ENCODE measurements at places on chromosomes 11 and 22.

GRCh38 chr11:63613517-63614135 lies 607 bp downstream of the PLAAT3 start:
- DNase-seq, result peak; percentile 56

- DNase-seq, result no peak
These were observed 36.2 kb downstream of the DLG2 start for GRCh38 chr11:85590848-85591483.

- DNase-seq, result no peak
These were observed 102.9 kb downstream of the TRIM29 start for GRCh38 chr11:120034881-120035630.

- DNase-seq, result no peak
These were observed at the start of gene SULT4A1 for GRCh38 chr22:43862074-43862881. SULT4A1 (minus strand) TSS chr22:43862513; CDS start chr22:43862382, 131 bp downstream.

- peak; percentile 39 for DNase-seq
These were observed 99.9 kb downstream of the MED15 start for GRCh38 chr22:20607157-20607907.

- no peak for DNase-seq
These were observed 24.7 kb downstream of the PPME1 start for GRCh38 chr11:74195828-74196227.

DNA sequence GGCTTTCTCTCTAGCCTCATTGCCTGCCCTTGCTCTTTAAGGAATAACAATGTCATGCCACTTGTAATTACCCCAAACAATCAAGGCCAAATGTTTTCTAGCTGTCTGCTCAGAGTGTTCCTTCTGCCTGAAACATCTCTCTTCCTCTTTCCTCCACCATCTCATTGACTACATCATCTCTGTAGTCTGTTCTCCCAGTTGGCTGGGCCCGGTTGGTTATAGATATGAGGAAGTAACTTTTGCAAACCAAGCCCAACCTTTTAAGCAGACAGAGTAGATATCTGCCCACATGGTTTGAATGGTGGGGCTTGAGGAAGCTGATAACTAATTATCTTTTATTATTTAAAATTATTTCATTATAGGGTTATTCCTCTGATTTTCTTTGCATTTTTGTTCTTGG lies 104.5 kb downstream of the NTM start:
- DNase-seq, result no peak

- DNase-seq, result no peak
These were observed 44.5 kb downstream of the PDE3B start for GRCh38 chr11:14687943-14688627.

DNA sequence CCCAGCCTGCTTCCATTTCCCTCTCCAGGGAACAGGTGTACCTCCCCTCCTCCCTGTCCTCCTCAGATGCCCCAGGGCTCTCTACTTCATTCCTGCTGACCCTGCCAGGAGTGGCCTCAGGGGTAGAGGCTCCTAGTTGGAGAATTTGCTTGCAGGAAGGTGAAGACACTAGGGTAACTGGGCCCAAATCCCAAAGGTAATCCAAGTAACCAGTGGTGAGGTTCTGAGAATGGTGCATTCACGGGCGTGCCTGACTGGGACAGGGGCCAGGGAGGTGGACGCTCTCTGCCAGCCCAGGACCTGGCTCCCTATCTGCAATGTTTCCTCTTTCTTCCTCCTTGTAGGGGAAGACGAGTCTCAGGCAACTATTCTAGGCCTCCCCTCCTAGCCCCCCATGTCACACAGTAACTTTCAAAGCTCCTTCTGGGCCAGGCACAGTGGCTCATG lies 2.9 kb downstream of the SLC35C1 start:
- no peak for DNase-seq

GRCh38 chr11:45279645-45280044 lies 6.5 kb downstream of the SYT13 start:
- no peak for DNase-seq

GRCh38 chr22:22111267-22111751 lies 128.7 kb upstream of the TOP3B start:
- DNase-seq, result no peak

DNA sequence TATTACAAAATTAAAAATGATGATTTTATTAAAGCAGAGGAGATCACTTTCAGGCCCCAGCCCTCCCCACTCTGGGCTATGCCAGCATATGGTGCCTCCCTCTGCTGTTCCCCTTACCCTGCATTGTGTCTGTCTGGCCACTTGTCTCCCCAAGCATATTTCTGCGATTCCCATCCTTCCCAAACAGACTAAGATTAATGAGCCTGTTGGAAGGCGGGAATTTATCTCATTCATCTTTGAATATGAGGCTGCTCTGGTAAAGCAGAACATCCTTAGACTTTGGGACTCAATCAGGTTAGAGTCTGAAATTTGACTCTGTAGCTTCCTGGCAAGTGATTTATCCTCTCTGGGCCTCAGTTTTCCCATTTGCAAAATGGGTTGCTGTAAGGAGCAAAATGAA lies 25.7 kb downstream of the AMPD3 start:
- DNase-seq, result no peak

DNA sequence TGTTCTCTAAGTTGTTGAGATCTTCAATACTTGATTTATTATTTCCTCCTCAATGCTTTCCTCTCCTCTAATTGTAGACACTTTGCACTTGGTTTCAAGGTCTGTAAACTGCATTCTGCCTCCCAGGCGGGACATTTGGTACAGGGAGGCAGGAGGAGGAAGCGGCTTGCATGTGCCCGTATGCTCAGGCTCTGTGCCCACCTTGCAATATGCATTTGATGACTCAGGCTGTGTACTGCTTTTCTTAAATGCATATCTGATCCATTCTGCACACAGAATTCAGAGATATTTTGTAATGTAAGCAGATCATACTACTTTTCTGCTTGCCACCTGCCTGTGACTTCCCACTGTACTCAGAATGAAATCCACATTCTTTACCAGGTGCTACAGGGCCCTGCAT lies 55.0 kb downstream of the FZD4 start:
- DNase-seq, result no peak

DNA sequence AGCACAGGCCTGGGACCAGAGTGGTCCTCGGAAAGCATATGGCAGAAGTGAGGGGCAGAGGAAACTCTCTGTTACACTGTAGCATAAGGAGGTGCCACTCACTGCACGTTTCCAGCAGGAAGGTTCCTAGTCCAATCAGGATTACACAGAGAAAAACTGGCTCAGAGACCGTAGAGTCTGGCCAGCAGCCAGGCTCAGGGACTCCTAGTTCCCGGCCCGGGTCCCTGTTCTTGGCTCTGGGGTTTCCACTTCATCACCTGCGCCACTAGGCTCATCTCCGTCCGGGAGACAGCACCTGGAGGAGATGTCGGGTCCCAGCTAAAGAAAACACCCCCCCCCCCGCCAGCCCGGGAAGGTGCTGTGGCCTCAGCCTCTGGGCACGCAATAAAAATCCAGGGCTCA lies 1.1 kb downstream of the TTLL12 start:
- no peak for DNase-seq

GRCh38 chr11:73404048-73404447 lies 27.8 kb downstream of the RELT start:
- DNase-seq, result no peak

DNA sequence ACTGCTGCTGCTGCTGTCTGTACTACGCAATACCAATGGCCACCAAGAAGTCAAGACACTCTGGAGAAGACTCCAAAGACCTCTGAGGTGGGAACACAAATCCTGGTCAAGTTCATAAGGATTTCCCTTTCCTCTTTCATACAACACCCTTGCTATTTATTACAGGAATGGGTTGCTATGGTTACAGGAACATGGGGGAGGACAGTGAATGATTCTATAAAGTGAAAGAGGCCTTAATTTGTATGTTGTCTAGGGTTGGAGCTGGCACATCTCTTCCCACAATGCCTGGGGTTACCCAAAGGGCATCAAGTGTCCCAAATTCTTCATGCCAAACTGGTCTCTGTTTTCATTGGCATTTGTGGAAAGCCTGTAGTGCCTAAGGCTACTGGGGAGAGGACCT lies 11.4 kb upstream of the SEC14L3 start:
- no peak for DNase-seq

DNA sequence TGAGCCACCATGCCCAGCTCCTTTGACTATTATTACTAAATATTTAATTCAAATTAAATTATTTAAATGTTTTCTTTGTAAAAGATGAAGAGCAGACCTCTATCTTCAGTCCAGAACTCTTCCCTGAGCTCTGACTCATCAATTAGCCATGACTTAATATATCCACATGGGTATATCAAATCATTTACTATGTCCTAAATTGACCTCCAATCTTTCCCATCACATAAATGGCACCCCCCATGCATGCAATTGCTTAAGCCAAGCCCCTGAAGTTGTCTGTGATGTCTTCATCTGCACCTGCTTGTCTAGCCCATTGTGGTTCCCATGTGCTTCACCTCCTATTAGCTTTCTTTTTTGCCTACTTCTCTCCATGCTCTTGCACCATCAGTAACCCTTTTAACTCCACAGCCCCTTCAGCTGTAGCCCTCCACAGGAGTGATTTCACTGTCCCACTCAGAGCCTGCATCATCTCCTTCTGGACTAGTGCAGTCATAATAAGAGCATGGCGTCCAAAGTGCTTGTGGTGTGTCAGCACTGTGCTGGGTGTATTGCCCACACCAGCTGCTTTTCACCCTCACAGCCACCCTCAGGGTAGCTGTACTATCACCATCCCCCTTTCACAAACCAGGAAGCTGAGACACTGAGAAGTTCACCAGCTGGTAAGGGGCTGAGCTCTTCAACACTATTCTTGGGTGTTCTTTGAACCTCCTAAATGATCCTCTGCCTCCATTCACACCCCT lies 11.8 kb upstream of the THY1 start:
- no peak for DNase-seq

DNA sequence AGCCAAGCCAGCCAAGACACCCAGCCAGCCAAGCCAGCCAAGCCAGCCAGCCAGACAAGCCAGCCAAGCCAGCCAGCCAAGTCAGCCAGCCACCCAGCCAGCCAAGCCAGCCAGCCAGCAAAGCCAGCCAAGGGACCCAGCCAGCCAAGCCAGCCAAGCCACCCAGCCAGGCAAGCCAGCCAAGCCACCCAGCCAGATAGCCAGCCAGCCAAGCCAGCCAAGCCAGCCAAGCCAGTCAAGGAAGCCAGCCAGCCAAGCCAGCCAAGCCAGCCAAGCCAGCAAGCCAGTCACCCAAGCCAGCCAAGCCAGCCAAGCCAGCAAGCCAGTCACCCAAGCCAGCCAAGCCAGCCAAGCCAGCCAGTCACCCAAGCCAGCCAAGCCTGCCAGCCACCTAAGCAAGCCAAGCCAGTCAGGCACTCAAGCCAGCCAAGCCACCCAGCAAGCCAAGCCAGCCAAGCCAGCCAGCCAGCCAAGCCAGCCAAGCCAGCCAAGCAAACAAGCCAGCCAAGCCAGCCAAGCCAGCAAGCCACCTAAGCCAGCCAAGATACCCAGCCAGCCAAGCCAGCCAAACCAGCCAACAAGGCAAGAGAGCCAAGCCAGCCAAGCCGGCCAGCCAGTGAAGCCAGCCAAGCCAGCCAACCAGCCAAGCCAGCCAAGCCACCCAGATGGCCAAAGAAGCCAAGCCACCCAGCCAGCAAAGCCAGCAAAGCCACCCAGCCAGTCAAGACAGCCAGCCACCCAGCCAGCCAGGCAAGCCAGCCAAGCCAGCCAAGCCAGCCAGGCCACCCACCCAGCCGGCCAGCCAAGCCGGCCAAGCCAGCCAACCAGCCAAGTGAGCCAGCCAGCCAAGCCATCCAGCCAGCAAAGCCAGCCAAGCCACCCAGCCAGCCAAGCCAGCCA lies 33.3 kb downstream of the CCT8L2 start:
- no peak for DNase-seq

- no peak for DNase-seq
These were observed 9.6 kb upstream of the BIRC3 start for GRCh38 chr11:102307727-102308038.

DNA sequence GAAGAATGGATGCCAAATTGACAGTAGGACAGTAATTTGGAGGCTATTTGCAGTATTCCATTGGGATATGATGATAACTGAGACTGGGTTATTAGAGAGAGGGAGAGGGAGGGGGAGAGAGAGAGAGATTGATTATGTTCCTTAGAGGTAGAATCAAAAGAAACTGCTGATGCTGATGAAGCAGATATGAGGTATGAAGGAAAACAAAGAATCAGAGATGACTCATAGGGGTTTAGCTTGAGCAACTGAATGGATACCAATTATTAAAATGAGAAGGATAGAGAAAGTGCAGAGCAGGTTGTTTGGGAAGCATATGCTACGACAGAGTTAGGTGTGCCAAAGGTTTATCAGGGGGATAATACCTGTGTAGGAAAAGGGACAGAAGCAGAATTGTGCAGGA lies 12.8 kb upstream of the NUCB2 start:
- DNase-seq, result no peak

GRCh38 chr11:96472085-96472484 lies 82.3 kb downstream of the JRKL start:
- no peak for DNase-seq

DNA sequence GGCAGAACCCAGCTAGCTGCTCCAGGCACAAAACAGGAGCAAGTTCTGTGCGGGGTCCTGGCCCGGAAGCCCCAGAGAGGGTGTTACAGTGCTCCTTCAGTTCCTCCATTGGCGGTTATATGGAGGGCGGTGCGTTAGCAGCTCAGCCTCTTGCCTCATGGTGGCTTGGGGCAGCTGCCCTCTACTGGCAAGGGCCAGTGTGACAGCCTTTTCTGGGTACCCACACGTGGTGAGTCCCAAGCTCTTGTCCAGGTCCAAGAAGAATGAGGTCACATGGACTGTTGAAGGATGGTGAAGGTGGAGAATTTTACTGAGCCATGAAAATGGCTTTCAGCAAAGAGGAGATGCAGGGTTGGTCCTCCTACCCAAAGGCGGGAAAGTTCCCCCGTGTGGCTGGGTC lies 100.5 kb downstream of the WT1 start:
- DNase-seq, result no peak

DNA sequence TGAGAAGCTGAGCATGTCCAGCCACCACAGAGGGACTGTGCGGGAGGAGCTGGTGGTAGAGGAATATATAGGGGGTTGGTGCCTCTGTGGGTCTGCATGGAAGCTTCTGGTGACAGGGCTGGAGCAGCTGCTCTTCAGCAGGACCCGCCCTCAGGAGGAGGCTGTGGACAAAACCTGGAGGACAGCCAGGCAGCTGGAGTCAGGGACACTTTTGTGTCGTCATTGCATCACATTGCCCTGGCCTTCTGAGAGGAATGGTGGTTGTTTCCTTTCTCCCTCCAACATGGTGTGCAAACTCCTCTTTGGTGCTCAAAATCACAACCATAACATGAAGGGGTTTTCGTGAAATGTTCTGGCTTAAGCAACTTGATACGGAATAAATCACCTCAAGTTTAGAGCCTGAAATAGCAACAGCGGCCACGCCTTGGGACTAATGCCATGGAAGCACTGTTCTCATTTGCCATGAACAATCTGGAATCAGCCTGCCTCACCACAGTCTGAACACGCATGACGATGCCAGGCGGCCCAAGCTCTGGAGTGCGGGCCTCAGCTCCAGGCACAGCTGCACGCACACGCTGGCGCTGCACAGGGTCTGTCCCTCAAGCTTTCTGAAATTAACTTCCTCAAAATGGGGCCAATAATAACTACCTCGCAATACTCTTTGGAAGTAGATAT lies 17.1 kb upstream of the CSRP3 start:
- DNase-seq, result no peak

Measured in SJSA1 (cell line).